ENCODE measurements at places on chromosomes 12 and 14.

- no peak for DNase-seq
These were observed 2.5 kb downstream of the C12orf57 start for GRCh38 chr12:6946033-6946919.

DNA sequence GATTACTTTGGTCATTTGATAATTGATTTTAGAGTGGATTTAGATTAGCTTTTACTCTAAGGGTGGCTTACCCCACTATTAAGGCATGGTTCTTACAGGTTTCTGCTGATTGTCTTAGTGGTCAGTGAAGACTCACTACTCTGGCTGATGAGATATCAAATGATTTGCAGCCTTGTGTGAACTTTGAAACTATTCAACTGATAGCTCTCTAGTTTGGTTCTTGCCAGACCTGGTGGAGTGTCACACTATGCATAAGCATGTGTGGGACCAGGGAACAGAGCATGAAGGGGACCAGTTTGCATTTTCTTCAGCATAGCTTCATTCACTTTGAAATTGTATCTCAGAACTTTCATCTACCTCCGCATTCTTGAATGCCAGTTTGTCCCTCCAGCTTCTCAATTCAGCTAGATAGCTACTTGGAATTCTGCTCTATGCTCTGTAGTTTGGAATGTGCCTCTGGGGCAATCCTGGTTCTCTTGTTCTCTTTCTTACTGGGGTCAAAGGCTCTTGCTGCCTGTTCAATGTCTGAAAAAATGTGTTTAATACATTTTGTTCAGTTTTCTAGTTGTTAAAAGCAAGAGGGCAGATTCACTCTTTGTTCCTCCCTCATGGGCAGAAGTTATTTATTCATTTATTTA is 12.7 kb downstream of the SCYL2 start:
- DNase-seq: no peak

GRCh38 chr14:59582161-59582560 is 5.5 kb upstream of the CCDC175 start:
- DNase-seq: no peak

DNA sequence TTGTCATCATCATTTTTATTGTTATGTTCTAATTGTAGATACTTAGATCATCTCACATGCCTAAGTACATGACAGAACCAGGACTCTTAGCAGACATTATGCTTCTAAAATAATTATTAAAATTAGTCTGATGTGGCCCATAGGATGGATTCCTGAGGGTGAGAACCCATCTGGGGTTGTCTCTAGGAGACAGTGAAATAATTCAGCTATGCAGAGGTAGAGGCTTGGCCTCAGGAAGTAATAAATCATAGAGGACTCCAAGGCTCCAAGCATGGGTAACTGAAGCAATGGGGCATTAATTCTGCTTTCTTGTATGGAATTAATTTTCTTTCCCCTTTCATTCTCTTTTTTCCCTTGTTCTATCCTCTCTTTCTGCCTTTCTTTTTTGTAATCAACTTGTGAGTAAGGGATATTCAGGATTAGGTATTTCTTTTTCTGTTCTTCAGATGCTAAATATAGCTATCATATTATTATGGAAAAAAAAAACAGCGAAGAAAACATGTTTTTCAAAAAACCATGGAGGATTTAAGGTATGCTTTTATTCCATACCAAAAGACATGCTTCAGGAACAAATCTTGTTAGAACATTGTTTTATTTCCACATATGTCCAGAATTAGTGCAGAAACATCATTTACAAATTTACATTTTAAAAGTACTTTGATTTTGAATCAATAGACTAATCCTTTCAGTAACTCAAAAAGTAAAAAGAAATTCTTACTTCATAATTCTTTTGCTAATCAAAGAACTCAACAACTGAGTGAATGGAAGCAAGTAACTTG is 263.2 kb downstream of the TRHDE start:
- no peak for DNase-seq

GRCh38 chr12:34384693-34385092 is 362.4 kb downstream of the ALG10 start:
- DNase-seq: no peak
